ENCODE measurements at places on chromosomes 1 and 21.

GRCh38 chr21:44357064-44357837, 3.8 kb downstream of the TRPM2 start:
- DNase-seq: no peak

GRCh38 chr1:160575112-160575664, 4.1 kb downstream of the CD84 start:
- no peak for DNase-seq

GRCh38 chr21:42568376-42568775, 54.7 kb downstream of the SLC37A1 start:
- no peak for DNase-seq

GRCh38 chr1:217315346-217315745, 315.5 kb downstream of the GPATCH2 start:
- no peak for DNase-seq

- no peak for DNase-seq
Observed at GRCh38 chr1:203704120-203704519, 60.9 kb upstream of the LAX1 start.

- DNase-seq: peak; percentile 36
Observed at GRCh38 chr1:205430696-205431305, 8.9 kb upstream of the LEMD1 start.

DNA sequence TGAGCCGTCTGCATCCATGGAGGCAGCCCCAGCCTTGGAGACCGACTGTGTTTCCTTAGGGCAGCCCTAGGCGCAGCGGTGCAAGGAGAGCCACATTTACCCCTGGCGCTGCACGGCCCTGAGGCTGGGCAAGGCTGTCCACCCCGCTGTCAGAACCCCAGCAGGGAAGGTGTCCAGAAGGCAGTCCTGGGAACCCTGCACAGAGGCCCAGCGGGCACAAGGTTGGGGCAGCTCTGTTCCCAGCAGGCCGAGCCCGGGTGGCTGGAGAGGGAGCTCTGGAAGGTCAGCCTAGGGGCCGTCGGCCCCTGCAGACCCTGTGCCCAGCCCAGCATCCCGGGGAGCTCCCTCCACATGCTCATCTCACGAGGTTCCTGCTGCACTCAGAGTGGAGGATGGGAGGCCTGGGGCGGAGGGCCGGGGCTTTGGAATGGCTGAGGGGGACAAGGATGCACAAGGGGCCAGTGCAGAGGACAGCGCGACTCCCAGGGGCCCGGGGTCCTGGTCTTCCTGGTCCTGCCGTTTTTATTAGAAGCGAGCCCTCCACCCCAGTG, 19.9 kb upstream of the SAMD11 start:
- DNase-seq: no peak

DNA sequence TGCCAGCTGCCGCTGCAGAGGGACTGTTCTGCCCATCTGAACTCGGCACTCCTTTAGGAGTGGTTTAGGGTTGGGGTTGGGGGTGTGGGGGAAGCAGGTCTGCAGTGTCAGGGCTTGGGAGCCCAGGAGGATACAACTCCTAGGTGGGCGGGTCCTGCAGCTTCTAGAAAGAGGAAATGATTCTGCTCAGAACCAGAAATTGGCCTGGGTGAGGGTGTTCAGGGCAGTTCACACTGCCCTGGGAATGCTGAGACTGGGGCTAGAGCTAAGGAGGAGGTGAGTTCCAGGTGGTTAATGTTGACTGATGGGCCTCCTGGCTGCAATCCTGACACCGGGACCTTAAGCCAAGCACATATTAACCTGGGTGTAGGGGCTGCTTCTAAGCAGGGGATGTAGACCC, 4.8 kb upstream of the SLC26A9 start:
- DNase-seq: no peak

DNA sequence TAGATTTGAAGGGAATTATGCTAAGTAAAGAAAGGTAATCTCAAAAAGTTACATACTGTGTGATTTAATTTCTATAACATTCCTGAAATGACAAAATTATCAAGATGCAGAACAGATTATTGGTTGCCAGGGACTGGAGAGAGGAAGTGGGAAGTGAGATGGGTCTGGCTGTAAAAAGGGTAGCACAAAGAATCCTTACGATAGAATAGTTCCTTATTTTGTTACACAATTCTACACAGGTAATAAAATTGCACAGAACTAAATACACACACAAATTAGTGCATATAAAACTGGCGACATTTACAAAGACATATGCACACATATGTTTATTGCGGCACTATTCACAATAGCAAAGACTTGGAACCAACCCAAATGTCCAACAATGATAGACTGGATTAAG, 33.5 kb downstream of the ZNF684 start:
- no peak for DNase-seq

DNA sequence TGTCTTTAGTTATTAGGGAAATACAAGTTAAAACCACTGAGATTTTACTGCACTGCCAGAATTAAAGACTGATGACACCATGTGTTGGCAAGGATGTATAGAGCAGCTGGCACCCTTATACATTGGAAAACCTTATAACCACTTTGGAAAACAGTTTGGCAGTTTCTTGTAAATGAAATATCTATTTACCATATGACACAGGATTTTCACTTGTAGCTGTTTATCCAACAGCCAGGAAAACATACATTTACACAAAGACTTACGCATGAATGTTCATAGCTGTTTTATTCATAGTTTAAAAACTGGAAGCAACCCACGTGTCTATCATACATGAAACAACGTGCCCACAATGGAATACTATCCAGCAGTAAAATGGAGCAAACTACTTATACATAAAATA, 45.3 kb downstream of the PRRC2C start:
- DNase-seq: no peak

DNA sequence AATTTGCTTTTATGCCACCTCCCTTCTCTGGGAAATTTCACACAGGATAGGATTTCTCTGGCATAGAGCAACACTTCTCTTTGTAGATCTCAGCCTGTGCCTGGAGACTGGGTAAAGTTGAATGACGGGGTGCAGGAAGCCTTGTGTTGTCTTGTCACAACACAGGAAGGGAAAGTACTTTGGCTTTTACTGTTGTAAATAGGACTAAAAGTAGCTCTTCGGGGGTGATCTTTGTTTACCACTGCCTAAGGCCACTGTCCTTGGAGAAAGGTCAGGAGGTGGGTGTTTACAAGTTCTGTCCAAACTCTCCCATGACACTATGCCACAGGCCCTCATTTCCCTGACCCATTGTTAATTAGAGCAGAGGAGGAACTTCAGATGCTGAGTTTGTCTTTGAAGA, 139.7 kb downstream of the FGGY start:
- no peak for DNase-seq

- no peak for DNase-seq
Observed at GRCh38 chr1:20017741-20018140, 38.3 kb upstream of the PLA2G2A start.

GRCh38 chr1:81877940-81878339, 77.2 kb downstream of the ADGRL2 start:
- DNase-seq: no peak

- no peak for DNase-seq
Observed at GRCh38 chr1:66276218-66276617, 257.7 kb upstream of the SGIP1 start.

DNA sequence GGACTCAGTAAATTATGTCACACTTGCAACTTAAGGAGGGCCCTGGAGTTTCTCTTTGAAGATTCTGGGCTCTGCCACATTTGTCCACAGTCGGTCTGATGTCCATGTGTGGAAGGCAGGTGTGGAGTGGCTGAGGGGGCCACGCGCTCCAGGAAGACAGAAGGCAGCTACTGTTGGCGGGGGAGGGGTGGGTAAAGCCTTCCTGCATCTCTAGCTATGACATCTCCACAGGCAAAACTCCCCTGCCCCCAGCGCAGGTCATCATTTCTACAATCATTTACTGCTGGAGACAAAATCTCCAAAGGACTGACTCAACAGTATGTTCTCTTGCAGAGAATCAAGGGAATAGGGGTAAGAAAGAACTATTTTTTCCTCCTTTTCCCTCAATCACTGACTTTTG, 11.4 kb upstream of the TSPEAR start:
- DNase-seq: no peak

DNA sequence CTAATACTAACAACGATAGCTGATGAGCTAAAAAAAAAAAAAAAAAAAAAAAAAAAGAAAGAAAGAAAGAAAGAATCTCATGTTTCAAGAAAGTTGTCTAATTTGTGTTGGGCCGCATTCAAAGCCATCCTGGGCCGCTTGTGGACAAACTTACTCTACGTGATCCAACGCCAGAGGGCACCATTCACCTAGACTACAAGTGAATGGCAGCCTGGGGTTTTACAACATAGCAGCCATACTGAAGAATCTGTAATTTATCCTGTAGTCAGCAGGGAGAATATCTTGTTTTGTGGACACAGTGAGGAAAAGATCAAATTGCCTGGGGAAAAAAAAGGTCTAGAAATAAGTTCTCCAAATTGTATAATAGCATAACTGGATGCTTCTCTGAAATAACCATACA, 47.0 kb downstream of the CYP2J2 start:
- DNase-seq: peak; percentile 9

GRCh38 chr1:11664336-11665065, 501 bp downstream of the FBXO6 start:
- no peak for DNase-seq

DNA sequence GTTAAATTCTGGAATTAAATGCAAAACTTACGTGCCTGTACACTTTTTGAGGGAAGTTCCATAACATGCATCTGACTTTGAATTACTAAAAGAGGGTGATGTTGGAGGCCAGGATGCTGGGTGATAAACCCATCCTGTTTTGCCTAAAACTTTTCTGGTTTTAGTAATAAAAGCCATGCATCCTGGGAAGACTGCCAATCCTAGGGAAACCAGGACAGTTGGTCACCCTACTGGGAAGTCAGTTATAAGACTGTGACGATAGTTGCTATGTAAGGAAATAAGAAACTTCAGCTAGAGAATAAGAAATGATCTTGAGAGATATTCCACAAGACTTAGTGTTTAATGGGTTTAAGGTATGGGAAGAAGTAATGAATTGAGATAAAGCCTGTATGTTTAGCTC, 336.6 kb upstream of the LYPLAL1 start:
- DNase-seq: no peak

DNA sequence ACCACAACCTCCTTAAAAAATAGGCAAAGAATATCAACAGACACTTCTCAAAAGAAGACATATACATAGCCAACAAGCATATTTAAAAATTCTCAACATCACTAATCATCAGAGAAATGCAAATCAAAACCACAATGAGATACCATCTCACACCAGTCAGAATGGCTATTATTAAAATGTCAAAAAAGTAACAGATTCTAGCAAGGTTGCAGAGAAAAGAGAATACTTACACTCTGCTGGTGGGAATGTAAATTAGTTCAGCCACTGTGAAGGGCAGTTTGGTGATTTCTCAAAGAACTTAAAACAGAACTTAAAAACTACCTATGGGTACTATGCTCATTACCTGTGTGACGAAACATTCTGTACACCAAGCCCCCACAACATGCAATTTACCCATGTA, 20.7 kb downstream of the CD1B start:
- no peak for DNase-seq

GRCh38 chr1:55146781-55147180, 68.4 kb downstream of the USP24 start:
- DNase-seq: no peak

DNA sequence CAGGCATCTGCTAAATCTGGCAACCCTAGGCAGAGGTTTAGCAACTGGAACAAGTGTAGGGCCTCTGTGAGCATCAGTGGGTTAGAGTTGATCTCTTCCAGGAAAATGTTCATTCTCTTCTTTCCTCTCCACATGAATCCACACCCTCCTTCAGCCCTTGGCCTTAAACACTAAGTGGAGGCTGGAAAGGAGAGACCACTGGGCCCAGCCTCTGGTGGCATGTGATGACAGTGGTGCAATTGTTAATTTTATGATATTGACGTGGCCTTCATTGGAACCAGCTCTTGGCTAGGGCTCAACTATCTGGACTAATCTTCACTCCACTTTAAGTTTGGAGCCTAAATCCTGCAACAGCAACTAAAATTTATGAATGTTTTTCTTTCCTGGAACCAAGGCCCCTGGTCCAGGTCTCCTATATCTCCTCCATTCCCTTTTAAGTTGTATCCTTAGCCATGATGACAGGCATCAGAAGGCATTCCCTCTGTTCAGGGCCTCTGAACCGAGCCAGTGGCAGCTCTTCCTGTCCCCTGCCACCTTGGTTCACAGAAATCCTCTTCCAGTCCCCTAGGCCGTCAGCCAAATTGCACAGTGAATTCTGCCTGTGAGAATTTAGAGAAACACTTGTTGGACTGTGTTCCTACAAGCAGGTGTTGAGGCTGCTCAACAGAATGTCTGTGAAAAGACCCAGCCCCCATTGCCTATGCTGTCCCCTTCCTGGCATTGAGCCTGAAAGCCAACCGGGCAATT, 132.2 kb downstream of the PSMG1 start:
- no peak for DNase-seq

GRCh38 chr1:40450495-40451237, 390 bp downstream of the ZFP69B start:
- DNase-seq: peak; percentile 66

- DNase-seq: no peak
Observed at GRCh38 chr1:19872190-19872589, 10.0 kb upstream of the OTUD3 start.

DNA sequence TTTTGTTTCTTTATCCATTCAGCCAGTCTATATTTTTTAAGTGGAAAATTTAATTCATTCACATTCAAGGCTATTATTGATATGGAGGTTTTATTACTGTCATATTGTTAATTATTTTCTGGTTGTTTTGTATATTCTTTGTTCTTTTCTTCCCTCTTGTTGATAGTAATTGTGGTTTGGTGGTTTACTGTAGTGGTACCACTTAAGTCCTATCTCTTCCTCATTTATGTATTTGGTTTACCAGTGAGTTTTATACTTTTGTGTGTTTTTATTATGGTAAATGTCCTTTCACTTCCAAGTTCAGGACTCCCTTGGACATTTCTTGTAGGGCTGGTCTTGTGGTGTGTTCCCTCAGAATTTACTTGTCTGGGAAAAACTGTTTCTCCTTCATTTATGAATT, 28.1 kb upstream of the PM20D1 start:
- DNase-seq: no peak

- DNase-seq: no peak
Observed at GRCh38 chr1:3195480-3195815, 126.4 kb downstream of the PRDM16 start.

- DNase-seq: no peak
Observed at GRCh38 chr1:67978890-67979516, 71.4 kb downstream of the DIRAS3 start.

GRCh38 chr1:118504221-118504644, 319.2 kb upstream of the SPAG17 start:
- no peak for DNase-seq

DNA sequence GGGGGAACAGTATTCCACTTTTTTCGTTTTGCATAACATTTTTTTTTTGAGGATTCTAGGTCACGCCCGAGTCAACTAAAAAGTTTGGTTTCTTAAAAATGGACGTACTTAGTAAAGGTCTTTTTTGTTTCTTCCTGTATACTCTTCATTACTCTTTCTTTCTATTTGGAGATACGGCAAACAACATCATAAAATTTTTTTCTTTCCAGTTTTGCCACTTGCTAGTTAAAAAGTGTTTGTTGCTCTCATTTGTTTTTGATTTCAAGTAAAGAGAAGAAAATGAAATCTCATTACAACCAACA, 788 bp upstream of the MPC2 start:
- no peak for DNase-seq

- no peak for DNase-seq
Observed at GRCh38 chr1:203907901-203908300, 46.5 kb downstream of the SNRPE start.

All from stimulated activated CD4-positive, alpha-beta T cell treated with anti-CD3 and anti-CD28 coated beads, Interleukin-1b, Interleukin-23, amount 100 ng/mL, for 1 hour (primary cell).